Cardiac septum (tissue), 1 donor: ENCODE measurements at places on chromosomes 12 and 14. TPM values are rescaled to one million over a fixed set of nuclear protein-coding genes. Genes with fewer than 3 reads are reported as not detected.

DNA sequence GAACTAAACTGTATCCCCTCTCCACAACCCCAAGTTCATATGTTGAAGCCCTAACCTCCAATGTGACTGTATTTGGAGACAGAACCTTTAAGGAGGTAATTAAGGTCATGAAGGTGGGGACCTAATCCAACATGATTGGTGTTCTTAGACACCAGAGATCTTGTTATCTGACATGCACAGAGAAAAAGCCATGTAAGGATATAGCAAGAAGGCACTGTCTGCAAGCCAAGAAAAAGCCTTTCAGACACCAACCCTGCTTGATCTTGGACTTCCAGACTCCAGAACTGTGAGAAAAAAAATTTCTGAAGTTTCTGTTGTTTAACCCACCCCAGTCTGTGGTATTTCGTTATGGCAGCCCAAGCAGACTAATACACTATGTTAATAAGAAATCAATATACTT is 62.2 kb upstream of the CFL2 start:
- no peak for DNase-seq

GRCh38 chr14:64244279-64244678 is 49.9 kb downstream of the ESR2 start:
- DNase-seq = no peak

- no peak for DNase-seq
Measured at GRCh38 chr12:13117029-13117428, 13.6 kb upstream of the GSG1 start.

DNA sequence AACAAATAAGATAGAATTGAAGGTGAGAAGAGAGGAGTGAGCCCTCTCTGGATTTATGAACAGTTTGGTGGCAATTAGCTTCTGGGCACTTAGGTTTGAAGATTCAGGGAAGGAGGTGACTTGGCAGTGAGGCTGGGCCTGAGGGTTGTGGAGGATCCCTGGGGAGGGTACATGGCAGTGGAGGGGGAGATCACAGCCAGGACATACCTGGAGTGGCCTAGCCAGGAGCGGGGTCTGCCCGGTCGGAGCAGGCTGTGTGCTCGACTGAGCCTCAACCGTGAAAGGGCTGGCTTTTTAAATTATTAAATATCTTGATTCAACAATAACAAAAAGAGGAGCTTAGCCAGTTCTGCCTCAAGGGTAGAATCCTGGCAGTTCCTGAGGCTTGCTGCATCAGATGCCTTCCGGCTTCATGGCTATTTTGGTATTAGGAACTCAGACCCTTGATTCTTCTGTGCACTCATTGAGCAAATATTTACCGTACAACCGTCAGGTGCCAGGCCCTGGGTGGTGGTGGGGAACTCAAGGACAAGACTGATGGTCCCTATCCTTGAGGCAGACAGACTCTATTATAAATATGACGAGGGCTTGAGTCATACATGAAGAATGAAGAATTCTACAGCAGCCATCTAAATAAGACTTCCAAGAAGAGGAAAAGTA is 73.4 kb downstream of the SPTB start:
- no peak for DNase-seq

DNA sequence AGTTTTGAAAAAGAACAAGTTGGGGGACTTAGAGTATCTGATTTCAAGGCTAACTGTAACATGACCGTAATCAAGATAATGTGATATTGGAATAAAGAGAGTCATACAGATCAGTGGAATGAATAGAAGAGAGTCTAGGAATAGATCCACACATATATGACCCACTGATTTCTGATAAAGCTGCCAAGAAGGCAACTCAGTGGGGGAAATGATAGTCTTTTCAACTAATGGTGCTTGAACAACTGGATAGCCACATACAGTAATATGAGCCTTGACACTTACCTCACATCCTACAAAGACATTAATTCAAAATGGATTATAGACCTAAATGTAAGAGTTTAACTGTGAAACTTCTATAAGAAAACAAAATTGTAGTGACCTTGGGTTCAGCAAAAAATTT is 3.8 kb downstream of the PRKCH start:
- DNase-seq = no peak

- DNase-seq = no peak
Measured at GRCh38 chr12:91196436-91196835, 13.8 kb upstream of the DCN start.

DNA sequence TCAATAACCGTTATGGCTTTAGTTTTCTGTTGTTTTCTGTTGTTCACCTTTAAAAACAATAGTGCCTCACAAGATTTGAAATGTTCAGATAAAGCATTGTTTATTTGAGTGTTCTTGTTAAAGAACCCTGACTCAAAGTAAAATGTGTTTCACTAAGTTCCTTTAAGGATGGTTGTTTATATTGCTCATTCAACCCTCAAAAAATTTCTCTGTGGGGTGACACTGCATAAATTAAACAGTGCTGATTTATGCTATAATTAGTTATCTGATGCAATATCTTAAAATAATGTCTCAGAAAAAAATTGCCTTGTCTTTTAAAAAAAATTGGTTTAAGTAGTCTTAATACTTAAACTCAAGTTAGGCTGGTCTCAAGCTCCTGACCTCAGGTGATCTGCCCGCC is 775.1 kb downstream of the FLRT2 start:
- no peak for DNase-seq

GRCh38 chr12:11884116-11884515 is 186.6 kb upstream of the BCL2L14 start:
- DNase-seq = no peak

DNA sequence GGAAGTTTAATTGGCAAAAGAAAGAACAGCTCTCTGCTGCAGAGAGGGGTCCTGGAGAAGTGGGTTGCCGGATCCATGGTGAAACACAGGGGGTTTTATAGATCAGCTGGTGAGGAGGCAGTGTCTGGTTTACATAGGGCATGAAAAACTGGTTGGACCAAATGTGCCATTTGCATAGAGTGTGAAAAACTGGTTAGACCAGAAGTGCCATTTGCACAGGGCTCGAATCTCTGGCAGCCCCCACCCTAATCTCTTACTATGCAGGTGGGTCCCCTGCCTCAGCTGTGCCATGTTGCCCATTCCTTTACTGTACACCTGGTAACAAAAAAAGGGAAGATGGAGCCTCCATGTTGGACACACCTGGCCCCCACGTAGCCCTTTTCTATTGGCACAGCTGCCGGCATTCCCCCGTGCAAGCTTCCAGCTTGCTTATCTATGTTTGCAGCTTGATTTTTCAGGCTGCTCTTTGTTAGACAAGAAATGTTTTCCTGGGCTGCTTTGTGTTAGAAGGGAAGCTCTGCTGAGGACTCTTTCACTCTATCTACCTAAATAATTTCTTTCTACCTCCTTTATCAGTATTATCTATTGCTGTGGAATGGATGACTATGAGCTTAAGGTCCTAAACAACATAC is 61.1 kb upstream of the TMEM132D start:
- DNase-seq = no peak

GRCh38 chr14:72847721-72848120 is 46.2 kb downstream of the DPF3 start:
- no peak for DNase-seq

DNA sequence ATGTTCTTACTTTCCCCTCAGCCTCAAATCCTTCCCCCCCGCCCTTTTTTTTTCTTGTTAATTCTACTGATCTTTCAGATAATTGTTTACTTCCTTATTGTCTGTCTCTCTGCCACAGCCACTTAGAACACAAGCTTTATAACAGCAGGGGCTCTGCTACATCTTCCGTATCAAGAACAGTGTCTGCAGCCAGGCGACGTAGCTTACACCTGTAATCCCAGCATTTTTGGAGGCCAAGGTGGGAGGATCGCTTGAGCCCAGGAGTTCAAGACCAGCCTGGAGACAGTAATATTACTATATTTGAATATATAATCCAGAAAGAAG is 5.4 kb downstream of the SOS2 start:
- no peak for DNase-seq

GRCh38 chr14:76086636-76087035 is 65.1 kb upstream of the GPATCH2L start:
- DNase-seq = no peak

- DNase-seq = no peak
Measured at GRCh38 chr12:115049614-115050013, 365.6 kb upstream of the TBX3 start.

GRCh38 chr12:110657747-110658146 is 31.2 kb downstream of the HVCN1 start:
- no peak for DNase-seq

DNA sequence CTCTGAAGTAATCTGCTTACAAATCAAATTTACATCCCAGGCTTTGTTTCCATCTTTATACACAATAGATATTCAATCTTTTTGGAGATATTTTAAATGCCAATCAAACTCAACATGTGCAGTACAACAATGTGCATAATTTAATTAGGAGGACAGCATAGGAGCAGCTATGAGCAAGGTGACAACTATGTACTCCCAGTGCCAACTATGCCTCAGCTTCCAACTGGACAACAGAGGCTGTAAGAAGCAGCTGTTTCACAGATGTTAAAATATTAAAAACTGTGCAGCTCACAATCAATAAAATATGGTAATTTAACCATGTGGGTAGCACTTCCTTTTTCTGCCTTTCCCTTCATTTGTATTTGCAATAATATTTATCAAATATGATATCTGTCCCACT is 99.9 kb downstream of the ST8SIA1 start:
- DNase-seq = no peak

DNA sequence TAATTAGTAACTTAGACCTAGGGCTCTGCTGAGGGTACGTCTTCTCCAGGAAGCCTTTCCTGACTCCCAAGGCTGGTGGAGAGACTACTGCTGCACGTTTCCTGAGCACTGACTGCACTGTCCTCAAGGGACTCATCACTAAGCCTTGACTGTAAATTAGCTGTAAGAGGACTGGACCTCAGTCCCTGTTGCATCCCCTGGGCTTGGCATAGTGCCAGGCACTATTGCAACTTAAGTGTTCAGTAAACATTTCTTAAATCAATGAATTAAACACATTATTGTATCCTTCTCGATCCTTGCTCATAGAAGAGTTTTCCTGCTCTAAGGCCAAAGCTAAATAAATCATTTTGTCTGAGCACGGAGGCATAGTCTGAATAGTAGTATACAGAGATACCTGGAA is 31.9 kb upstream of the IFNG-AS1 start:
- no peak for DNase-seq

DNA sequence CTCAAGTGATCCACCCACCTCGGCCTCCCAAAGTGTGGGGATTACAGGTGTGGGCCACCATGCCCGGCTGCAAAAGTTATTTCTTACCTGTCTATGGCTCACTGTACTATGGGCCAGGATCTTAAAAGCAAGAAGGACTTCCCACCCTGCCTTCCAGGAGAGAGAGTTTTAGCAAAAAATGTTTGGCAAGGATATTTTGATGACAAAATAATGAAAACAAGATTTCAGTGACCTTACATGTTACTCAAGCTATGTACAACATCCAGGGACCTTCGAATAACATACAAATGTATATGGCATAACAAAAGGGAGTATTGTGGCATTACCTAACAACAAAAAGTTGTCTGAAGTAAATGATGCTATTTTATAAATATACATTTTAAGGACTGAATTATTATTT is 55.1 kb downstream of the ANO6 start:
- DNase-seq = no peak

The BICD1 gene
- total RNA-seq = 19.8 TPM

The PTGER2 gene
- 0.75 TPM for total RNA-seq

The PLEKHH1 gene
- 2.6 TPM for total RNA-seq

The SEL1L gene
- total RNA-seq = 64.8 TPM

The PLEKHD1 gene
- 0.13 TPM for total RNA-seq

The YEATS4 gene
- 14.6 TPM for total RNA-seq

The CABP1 gene
- 2.8 TPM for total RNA-seq
